Vagina (tissue), 2 donors: ENCODE measurements at places on chromosomes 16 and 17.

DNA sequence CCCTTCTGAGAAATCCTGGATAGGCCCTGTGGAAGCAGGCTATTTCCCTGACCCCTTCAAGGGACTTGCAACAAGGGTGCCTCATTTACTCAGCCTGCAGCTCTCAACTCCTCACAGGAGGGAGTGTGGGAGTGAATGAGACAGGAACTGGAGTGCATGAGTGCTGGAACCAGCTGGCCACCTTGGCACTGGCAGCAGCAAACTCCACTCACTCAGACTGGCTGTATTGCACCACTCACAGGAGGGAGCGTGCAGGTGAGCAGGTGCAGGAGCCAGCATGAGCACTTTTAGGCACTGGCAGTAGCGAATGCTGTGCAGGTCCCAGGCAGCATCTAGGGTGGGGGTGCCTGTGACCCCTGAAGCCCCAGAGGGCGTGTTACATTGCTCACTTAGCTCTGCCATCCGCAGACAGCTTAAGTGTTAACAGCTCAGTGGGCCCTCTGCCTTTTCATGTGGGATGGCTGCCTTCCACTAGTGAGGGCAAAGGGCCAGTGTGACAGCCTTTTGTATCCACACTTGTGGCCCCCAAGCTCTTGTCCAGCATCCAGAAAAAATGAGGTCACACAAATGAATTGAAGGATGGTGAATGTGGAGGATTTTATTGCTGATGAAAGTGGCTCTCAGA is 11.0 kb upstream of the ZNHIT3 start:
- DNase-seq: no peak

- no peak for DNase-seq
Measured at GRCh38 chr17:78993241-78993956, 13.7 kb upstream of the LGALS3BP start.

DNA sequence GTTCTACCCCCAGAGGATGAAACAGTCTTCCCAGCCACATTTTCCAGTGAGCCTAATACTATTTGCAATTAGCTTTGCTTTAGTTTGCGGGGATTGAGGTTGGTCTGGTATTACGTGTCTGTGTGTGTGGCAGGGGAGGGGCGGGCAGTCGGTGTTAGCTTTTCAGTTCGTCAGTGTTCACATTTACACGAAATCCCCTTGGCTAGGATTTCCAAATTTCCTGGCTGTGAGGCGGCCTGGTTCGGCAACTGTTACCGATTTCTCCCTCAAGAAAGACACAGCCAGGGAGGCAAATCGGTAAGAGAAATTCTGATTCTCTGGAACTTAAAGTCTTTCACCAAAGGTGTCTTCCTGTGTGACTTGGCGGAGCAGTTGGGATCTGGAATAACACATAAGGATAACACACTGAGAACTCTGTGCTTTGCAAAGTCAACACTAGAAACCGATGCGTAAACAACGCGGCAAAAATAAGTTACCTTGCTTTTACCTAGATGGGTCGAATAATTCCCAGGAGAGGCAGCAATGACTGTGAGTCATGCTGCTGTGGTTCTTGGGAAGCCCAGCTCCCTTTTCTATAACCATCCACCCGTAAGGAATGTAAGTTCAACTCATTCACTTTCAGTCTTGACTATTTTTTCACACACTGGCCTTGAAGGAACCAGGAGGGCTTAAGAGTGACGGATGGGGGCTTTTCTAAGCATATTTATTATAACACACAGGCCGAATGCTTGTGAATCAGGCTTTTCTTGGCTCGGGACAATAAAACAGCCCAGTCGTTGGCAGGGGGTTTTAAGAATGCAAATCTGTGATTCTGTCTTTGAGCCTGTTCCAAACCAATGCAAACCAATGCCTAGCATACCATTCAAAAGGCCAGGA is 24.2 kb downstream of the GPRC5B start:
- no peak for DNase-seq

GRCh38 chr17:44901411-44901921 is 2.2 kb upstream of the EFTUD2 start:
- no peak for DNase-seq

DNA sequence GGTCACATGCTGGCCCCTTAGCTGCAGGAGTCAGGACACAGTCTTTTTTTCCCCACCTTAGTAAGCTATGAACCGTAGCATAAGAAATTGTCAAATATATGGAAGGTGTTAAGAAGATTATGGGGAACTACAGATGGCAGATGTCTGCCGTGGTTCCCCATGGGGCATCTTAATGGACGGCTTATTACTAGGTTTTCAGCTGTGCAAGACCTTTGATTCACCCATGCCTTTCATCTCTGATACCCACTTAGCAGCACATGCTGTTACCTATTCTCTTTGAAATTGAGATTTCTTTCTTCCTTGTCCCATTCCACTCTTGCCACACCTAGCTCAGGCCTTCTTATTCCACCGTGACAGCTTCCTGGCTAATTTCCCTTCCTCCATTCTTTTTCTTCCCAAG is 70.7 kb downstream of the RPTOR start:
- no peak for DNase-seq

- DNase-seq: no peak
Measured at GRCh38 chr17:82299452-82299851, 18.0 kb downstream of the CD7 start.

- DNase-seq: no peak
Measured at GRCh38 chr16:86794216-86794864, 216.0 kb downstream of the FOXL1 start.

GRCh38 chr16:65981057-65981456 is 385.4 kb upstream of the CDH5 start:
- DNase-seq: no peak
